HT1080 (cell line): ENCODE measurements at places on chromosomes 5 and 9.

GRCh38 chr5:103224894-103225246, 33.7 kb upstream of the MACIR start:
- DNase-seq = no peak

DNA sequence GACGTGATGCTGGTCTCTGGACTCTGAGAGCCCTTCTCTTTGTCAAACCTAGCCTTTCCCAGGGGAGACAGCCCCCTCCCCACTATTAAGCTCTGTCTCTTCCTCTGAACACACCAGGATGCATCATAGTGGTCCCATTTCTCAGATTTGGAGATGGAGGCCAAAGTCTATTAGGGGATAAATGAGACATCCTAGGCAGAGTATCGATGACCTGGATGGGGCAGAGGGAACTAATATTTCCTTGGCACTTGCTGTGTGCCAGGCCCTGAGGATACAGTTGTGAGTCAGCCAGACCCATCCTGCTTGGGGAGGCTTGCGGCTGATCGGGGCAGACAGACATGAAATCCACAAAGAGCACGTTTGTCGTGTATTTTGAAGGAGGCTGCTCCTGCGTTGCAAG, 5.2 kb downstream of the DNM1 start:
- no peak for DNase-seq

DNA sequence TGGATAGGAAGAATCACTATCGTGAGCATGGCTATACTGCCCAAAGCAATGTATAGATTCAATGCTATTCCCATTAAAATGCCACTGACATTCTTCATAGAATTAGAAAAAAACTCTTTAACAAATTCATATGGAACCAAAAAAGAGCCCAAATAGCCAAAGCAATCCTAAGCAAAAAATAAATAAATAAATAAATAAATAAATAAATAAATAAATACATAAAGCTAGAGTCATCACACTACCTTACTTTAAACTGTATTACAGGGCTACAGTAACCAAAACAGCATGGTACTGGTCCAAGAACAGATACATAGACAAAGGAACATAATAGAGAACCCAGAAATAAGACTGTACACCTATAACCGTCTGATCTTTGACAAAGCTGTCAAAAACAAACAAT, 180.4 kb upstream of the CDKN2B start:
- no peak for DNase-seq

DNA sequence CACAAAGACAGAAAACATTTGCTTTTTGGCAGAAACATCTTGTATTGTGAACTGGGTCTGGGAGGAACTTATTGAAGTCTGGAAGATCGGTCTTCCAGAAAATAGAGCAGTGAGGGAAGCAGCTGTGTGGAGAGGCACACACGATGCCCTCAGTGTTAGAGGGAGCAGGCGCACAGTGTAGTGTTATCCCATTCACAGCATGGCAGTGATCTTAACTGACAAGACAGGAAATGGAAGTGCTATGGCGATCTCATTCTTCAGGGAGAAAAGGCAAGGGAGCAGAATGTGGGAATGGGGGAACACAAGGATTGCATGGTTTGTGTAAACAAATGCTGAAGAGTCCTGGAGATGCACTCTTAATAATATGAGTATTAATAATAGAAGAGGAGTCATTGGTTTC, 161.0 kb downstream of the PBX3 start:
- DNase-seq = no peak

DNA sequence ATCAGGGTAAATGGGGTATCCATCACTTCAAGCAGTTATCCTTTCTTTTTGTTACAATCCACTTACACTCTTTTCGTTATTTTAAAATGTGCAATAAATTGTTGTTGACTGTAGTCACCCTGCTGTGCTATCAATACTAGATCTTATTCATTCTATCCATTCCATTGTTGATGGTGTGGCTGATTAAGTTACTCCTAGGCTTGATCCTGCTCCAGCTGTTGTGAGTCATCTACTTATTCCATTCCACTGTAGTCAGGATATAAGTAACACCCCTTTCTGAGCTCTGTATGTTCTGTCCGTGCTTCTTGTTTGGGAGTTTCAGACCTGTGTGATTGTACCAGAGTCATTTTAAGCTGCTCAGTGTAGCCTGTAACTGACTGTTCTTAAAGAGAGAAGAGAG, 122.5 kb upstream of the RUSC2 start:
- peak; percentile 87 for DNase-seq

GRCh38 chr9:112755675-112756074, 5.1 kb downstream of the SNX30 start:
- no peak for DNase-seq

GRCh38 chr5:175319199-175319598, 124.8 kb downstream of the DRD1 start:
- no peak for DNase-seq

GRCh38 chr5:140038373-140038957, 4.6 kb downstream of the NRG2 start:
- DNase-seq = peak; percentile 49

DNA sequence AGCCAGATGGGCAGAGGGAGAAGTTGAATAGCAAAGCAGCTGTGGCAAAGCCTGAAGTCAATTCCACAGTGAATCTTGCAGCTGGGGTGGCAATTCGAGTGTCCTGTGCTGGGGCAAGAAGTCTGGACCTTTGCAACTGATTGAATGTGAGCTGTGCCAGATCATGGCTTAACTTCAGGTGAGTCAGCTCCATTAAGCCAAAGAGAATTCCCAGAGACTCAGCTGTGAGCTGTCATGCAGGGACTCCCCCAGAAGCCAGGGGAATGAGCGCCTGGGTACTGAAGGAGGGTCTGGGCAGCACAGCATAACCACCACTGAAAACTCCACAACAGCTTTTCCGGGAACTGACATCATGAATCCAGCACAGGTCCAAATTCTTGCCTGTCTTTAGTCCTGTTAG, 153.5 kb upstream of the TRPC7 start:
- no peak for DNase-seq

DNA sequence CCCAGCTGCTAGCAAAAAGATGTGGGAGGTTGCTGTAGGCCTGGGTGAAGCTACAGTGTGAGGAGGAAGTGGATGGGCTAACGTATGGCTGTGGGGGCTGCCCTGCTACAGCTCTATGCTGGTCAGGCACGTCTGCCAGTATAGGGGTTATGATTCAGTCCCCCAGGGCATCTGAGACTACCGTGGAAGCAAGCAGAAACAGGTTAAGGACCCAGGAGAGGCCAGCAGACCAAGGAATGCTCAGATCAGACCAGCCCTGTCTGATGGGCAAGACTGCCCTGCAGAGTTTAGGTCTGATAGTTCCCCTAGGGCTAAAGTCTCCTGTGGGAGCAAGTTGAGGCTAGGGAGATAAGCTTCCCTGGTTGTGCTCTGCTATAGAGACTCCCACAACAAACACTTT, 416.1 kb upstream of the CTNND2 start:
- no peak for DNase-seq

DNA sequence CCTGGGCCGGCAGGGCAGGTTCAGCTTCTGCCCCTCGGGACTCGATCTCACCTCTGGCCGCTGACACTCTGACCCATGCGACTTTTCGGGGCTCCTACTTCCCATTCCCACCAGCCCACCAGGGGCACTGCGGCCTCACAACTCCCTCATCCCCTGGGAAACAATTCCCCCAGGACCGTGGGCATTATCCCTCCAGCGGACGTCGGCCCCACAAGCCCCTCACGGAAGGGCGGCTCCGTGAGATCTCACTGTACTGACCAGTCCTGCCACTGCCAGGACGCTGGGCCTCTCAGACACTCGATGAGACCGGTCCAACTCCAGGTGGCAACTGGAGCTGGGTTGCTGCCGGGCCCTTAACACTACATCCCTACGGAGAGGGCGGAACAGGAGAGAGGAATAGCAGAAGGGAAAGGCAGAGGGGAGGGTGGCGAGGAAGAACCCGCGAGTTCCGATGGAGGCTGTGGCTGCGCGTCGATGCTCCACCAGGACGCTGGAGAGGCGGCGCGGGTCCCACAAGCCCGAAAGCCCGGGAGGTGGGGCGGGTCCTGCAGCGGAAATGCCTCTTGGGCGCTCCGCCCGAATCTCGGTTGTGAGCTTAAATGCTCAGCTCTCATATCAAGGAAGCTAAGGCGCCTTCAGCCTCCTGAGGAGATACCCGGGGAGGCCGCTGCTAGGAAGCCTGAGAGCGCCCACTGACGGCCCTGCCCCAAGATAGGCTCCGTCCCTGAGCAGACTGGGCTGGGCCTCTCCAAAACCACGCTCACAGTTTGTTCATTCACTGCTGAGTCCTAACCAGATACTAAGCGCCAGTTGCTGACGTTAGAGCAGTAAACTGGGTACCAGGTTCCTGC, 36.3 kb downstream of the VCP start:
- no peak for DNase-seq

DNA sequence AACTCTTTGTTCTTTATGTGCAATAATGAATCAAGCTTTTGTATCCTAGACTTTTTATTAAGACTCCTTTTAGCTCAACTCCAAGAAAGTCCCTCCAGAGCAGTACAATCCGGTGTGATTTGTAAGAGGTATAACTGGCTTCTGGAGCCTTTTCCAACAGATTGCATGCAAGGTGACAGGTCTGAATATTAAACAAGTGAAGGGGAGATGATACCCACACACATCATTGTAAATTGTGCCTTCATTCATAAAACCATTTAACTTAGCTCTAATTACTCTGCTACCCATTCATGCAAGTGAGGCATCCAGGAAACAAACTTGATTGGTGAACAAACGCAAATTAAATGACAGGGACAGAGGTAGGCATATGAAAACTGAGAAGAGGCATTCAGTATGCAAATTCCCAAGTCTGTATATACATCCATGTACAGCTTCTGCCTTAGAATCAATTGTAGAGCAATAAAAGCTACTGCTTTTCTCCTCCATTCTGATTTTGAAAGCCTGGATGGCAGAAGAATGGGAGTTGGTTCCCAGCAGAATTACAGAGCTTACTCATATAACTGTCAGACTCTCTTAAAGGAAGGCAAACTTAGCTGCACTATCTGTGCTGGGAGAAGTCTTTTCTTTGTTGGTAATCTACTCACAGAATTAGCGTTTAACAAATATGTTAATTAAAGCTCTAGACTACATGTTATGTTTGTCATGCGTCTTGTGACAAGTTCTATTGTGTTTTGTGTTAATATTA, 261.0 kb upstream of the CDH6 start:
- DNase-seq = no peak

GRCh38 chr9:101034222-101034621, 5.7 kb downstream of the PLPPR1 start:
- DNase-seq = peak; percentile 15

DNA sequence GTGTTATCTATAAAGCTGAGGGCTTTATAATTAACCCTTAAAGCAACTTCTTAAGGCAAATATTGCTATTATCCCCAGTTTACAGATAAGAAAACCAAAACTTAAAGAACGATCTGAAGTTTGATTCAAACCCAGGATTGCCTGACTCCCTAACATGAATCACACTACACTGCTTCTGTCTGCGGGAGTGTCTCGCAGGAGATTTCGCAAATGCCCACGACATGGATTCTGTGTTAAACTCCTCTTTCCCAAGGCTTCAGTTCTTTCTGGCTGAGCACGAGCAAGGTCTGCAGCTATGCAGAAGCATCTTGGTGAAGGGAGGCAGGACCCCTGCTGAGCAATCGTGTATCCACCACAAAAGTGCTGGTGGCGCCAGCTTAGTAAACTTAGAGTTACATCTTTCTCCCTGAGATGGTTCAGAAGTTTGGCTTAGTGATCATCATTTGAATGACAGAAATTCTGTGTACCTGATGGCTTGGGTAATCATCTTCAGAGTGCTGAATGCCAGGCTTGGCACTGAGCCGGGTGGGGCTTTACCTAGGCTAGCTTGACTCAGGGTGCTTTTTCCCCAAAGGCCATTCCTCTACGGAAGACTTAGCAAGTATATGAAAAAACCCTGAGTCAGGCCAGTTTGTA, 81.4 kb upstream of the PIK3R1 start:
- no peak for DNase-seq

DNA sequence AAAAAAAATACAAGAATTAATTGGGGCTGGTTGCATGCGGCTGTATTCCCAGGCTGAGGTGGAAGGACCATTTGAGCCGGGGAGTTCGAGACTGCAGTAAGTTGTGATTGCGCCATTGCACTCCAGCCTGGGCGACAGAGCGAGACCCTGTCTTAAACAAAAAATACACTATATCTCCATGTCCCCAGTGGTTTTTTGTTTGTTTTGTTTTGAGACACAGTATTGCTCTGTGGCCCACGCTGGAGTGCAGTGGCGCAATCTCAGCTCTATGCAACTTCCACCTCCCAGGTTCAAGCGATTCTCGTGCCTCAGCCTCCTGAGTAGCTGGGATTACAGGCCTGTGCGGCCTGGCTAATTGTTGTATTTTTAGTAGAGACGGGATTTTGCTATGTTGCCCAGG, 1.2 kb downstream of the COQ4 start:
- DNase-seq = no peak

GRCh38 chr9:73411494-73411893, 259.8 kb downstream of the ANXA1 start:
- no peak for DNase-seq

DNA sequence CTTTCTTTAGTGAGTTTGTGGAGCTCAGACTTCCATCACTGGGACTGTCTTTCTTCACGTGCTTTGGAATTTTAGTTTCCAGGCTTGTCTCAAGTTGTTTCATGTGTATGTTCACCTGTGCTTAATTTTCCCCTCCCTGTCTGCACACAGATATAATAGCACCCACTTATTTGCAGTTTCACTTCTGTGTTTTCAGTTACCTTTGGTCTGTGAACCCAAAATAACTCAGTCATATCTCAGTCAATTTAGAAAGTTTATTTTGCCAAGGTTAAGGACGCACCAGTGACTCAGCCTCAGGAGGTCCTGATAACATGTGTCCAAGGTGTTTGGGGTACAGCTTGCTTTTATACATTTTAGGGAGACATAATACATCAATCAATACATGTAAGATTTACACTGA, 330.4 kb downstream of the ICE1 start:
- DNase-seq = no peak

DNA sequence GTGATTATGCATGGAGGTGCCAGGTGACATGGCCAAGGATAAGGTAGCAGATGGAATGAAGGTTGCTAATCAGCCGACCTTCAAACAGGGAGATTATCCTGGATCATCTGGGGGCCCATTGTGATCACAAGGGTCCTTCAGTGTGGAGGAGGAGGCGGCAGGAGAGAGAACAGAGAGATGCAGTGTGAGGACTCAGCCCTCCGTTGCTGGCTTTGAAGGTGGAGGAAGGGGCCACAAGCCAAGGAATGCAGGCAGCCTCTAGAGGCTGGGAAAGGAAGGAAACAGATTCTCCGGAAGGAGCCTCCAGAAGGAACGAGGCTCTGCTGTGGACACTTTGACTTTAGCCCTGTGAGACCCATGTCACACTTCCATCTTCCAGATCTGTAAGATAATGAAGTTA, 27.4 kb upstream of the EEIG1 start:
- no peak for DNase-seq

DNA sequence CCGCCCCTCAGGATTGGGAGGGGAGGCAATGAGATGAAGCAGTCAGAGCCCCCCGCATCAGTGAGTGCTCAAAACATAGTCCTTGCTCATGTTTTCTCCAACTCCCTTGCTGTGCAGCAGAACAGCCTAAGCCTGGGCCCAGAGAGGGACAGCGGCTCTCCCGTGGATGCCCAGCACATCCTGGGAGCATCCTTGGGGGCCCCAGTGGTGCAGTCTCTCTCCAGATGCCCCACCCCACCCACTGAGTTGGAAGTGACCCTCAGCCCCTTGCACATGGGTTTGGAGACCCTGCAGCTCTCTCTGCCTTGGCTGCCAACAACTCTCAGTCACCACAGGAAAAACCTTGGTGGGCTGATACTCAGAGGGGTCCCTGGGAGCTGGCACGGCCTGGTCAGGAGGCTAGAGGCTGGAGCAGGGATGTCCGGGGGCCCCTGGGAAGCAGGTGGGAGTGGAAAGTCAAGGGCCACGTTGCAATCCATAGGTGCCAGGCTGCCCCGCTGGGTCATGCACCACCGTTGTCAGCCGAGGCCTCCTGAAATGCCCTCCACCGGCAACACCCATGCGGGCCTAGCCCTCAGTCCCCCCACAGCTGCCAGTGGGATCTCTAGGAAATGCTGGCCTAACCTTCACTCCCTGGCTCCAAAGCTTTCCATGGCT, 242.5 kb downstream of the PBX3 start:
- DNase-seq = no peak
